ENCODE measurements at places on chromosomes 4 and X.

DNA sequence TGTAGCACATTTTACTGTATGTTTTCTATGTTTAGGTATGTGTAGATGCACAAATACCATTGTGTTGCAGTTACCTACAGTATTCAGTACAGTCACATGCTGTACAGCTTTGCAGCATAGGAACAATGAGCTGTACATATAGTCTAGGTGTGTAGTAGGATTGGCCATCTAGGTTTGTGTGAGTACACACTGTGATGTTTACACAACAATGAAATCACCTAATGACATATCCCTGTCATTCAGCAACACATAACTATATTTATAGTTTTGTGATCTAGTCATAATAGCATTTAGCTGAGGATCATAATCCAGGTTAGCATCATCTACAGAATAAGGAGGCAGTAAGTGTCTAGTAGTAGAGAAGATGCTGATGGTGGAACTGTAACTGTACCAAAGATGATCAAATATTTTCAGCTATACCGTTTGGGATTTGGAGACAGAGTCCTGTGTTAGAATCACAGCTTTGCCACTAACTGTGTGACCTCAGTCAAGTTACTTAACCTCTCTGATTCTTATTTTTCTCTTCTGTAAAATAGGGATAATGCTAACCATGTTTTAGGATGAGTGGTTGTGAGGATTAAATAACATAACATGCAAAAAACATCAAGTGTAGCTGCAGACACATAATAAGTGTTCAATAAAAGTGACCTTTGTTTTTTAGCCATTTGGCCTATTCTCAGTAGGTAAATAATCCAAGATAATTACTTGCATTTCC is 73.3 kb downstream of the LIMCH1 start:
- no peak for DNase-seq

DNA sequence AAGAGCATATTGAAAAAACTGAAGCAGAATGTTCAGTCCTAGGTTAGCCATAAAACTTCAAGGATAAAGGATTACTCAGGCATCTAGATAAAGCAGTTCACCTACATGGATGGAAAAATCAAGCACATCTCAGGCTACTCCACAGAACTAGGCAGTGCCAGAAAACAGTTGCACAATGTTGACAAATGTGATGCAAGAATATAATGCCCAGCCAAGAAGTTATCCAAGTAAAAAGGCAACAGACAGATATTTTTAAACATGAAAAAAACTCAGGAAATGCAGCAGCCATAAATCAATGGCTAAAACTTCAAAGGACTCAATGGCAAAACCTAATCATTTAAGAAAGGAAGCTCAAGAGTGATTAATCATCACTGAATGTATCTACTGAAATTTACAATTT is 456.0 kb upstream of the FAM241A start:
- no peak for DNase-seq

DNA sequence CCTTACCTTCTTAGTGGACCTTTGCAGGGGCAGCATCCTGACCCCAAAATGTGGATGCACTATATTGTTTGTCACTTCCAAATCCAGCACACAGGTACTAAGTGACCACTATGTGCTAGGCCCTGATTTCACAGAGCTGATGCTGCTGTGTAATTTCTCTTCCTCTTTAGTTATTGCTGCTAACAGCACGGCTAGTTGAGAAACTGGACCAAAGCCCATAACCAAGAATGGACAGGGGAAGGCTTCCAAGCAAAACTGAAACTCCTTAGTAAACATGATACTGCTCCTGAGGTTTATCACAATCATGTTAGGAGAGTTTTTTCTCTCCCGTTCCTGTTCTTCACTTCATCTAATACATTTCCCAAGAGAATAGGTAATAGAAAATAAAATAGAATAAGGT is 172.9 kb upstream of the TTC29 start:
- DNase-seq = no peak

DNA sequence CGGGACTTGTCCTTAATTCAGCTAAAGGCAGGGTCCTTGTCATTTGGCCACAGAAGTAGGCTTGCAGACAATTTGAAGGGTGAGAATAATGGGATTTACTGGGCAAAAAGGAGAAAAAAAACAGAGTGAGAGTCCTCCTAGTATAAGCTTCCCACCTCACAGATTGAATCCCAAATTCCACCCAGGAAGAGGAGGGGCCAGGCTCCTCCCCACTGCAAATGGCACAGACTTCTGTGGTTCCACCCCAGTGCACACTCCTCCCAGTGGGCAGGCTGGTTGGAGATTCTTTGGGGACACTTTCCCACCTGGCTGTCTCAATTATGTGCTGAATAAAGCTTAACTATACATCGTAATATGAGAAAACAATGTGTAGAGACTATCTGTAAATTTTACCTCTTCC is 31.6 kb downstream of the MEPE start:
- DNase-seq = no peak

DNA sequence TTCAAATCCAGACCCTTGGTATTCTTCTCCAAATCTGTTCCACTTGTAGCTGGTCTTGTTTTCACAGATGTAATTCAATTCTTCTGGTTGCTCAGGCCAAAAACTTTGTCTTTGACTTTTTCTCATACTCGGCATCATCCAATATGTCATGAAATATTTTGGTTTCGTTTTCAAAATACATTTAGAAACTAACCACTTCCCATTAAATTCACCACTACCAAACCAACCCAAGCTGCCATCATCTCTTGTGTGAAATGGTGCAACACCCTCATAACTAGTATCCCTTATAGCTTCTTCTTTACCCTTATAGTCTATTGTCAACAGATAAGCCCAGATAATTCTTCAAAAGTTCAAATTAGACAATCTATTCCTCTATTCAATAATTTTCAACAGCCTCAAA is 192.1 kb downstream of the PRR32 start:
- DNase-seq = no peak

- DNase-seq = no peak
Measured at GRCh38 chrX:130267956-130268448, 697 bp downstream of the ZNF280C start.

- no peak for DNase-seq
Measured at GRCh38 chr4:173205656-173206055, 37.0 kb downstream of the GALNT7 start.

GRCh38 chr4:6715704-6716017 is 313 bp upstream of the BLOC1S4 start:
- no peak for DNase-seq

Data from T-helper 1 cell (primary cell).